ENCODE measurements at places on chromosomes 4 and X.
A peak's percentile ranks its signal among the peaks of the same experiment; 100 is the strongest.

- no peak for DNase-seq
Measured at GRCh38 chr4:166658585-166658984, 575.7 kb downstream of the SPOCK3 start.

DNA sequence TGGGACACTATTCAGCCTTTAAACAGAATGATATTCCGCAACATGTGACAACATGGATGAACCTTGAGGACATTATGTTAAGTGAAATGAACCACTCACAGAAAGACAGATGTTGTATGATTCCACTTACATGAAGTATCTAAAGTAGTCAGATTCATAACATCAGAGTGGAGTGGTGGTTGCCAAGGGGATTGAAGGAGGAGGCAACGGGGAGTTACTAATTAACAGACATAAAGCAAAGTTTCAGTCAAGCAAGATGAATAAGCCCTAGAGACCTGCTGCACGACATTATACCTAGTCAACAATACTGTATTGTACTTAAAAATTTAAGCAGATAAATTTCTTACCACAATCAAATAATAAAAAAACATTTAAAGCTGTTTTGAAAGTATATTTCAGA is 105.0 kb upstream of the NR0B1 start:
- DNase-seq = no peak

DNA sequence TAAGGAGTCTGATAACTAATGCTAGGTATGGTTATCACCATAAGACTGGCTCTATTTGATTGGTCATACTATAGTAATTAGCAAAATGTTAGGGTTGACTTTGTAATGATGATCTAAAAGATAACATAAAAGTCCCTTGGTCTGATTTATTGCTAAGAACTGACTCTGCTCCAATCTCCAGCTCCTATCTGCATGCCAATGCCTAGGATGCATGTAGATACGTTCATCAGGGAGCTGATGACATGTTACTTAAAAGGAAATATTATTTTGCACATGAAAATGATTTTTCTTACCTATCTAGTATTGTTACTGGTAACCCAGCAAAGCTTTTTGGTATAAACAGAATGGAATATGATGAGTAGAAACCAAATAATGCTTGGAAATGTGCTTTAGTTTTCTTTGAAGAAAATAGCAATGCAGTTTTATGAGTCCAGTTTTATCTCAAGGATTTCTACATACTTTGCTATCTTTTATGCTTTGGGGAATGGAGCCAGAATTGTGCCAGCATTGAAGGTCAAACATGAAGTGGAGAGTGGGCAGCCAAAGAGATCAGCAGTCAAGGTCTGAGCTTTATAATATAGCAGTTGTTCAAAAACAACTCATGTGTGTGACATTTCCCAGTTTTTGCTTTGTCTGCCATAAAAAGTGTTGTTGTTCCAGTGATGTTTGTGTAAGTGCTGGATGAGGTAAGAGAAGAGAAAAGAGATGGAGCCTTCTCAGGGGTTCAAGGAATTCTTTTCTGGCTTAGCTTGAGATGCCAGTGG is 121.0 kb downstream of the ARHGAP24 start:
- no peak for DNase-seq

GRCh38 chrX:40922307-40922706 is 162.9 kb upstream of the USP9X start:
- DNase-seq = no peak

DNA sequence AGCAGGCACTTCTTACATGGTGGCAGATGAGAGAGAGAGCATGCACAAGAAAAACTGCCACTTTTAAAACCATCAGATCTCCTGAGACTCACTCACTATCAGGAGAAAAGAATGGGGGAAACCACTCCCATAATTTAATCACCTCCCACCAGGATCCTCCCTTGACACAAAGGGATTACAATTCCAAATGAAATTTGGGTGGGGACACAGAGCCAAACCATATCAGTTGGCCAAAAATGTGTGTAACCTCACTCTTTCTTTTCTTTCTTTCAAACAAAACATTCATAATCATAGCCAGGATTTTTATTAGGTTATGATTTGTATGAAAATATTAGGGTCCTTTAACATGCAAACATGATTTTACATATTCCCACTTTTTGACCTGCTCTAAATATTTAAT is 222.1 kb downstream of the PCDH18 start:
- DNase-seq = no peak

GRCh38 chr4:94332983-94333590 is 9.5 kb downstream of the HPGDS start:
- no peak for DNase-seq

GRCh38 chr4:41466249-41466648 is 71.7 kb upstream of the LIMCH1 start:
- DNase-seq = no peak

DNA sequence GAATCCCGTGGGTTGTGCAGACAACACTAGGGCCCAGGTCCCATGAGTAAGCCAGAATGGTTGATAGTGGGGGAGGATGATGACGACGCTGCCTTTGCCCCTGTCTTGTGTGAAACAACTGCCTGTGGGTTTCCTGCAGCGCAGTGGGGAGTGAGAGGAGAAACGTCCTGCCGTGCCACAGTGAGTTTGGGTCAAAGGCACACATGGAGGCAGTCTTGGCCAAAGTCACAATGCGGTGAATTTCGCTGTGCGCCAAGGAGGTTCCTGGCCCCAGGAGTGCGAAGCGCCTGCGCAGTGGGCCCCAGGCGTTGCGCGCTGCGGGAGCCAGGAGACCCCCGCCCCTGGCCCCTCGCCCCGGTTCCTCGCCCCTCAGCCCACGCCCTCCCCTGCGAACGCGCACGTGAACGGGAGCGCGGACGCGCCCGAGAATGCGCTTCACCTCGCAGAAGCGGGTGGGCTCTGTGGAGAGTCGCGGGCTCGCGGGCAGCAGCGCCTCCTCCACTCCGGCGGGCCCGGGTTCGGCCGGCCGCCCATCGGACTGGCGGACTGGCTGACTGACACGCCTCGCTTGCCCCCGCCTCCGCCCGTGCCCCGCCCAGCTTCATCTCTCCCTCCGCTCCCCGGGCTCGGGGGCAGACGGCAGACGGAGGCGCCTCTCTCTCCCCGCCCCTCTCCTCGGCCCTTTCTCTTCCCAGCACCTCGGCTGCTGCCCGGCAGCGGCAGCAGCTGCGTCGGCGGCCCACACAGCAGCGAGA is at the start of gene NUDT10:
TSS of gene NUDT10 (plus strand) at position 635 of the 755 bp plus-strand sequence. CDS start 144 bp downstream, outside the sequence.
- DNase-seq = peak; percentile 36

GRCh38 chrX:119693996-119694451 is 1.1 kb upstream of the SEPTIN6 start:
- DNase-seq = no peak

- DNase-seq = no peak
Measured at GRCh38 chr4:71261001-71261400, 77.8 kb upstream of the SLC4A4 start.

DNA sequence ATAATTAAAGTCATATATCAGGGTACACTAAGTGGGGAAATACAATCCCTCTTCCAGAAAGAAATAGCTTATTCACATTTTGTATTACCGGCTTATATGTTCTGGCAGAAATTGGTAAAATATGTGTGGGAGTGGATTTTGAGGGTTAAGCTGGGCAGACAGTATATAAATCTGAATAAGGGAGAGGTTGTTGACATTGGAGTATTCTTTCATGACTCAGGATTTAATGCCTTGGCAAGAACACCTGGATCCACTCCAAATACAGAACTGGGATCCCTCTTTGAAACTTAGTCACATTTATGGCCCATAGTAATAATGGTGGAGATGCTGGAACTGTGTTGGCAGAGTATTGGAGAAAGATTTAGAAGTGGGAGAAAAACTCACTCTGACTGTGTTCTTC is 54.3 kb upstream of the TET2 start:
- DNase-seq = no peak

DNA sequence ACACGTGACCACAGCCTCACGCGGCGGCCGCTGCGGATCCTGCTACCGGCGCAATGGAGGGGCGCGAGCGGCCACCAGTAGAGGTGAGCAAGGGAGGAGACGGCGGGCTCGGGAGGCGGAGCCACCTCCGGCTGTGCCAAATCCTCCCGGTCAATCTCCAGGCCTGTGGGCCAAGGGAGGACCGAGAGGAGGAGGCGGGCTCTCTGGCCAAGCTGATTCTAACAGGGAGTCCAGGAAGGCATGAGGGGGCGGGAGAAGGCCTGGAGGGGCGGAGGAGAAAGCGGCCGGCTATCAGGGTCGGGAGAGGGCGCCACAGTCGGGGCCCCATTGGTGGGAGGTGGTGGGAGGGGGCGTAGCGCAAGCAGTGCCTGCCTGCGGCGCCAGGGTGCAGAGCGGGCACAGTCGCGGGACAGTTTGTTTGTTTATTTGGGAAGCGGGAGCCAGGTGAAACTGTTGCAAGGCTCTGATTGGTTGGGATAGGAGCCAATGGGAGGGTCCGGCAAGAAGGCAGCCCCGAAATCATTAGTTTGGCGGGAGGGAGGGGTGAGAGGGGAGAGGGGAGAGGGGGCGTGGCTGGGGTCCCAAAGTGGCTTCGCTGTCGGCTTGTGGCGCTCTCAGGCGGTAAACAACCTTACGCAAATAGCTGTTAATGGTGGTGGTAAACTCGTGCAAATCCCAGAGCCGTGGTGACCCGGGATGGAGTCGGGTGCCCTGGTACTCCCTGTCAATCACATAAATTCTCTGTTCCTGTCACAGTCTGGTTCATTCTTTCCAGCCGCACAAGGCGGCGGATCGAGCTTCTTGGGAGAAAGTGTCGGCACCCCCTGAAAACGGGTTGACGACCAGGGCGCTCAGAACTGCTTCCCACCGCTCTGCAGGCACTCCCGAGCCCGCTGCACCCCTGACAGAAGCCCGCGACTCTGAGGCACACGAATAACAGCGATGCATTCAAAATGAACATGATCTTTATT is at the start of gene IRS4:
TSS of gene IRS4 (minus strand) at position 55 of the 971 bp plus-strand sequence.
- peak; percentile 46 for DNase-seq

DNA sequence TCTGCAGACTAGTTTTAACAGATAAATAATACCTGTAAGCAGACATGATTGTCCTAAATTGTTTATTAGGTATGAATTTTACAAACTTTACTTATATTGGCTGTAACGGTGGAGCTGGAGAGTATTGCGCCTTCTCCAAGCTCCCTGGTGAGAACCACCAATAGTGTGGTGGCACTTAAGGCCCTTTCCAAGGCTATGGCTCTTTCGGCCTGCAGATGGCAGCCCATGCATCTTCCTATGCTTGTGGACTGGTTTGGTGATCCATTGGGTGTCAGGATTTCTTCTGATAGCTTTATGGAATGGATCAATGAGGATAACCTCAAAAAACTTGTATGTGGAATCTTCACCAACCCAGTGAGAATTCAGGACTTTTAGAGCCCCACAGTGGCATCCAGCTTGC is 7.8 kb downstream of the LARP1B start:
- no peak for DNase-seq

DNA sequence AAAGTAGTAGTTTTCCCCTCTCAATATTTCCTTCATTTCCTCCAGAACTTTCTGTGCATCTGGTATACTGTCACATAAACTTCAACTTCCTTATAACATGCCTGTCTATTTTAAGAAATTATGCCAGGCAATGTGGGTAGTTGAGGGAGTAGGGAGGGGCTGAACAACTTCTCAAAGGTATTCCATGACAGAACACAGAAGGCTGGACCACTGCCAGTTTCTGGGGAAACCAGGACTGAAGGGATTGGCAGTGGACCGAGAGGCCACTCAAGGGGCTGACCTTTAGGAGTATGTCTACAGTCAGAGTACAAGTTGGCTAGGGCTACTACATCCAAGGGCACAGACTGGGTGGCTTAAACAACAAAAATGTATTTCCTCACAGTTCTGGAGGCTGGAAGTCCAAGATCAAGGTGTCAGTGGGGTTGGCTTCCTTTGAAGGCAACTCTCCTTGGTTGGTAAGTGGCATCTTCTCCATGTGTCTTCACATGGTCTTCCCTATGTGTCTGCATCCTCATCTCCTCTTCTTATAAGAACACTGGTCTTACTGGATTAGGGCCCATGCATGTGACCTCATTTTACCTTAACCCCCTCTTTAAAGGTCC is 6.9 kb downstream of the SH3RF1 start:
- DNase-seq = no peak

GRCh38 chrX:44953734-44954502 is 80.9 kb downstream of the KDM6A start:
- DNase-seq = no peak

GRCh38 chrX:10017872-10018271 is 50.7 kb downstream of the CLDN34 start:
- no peak for DNase-seq

DNA sequence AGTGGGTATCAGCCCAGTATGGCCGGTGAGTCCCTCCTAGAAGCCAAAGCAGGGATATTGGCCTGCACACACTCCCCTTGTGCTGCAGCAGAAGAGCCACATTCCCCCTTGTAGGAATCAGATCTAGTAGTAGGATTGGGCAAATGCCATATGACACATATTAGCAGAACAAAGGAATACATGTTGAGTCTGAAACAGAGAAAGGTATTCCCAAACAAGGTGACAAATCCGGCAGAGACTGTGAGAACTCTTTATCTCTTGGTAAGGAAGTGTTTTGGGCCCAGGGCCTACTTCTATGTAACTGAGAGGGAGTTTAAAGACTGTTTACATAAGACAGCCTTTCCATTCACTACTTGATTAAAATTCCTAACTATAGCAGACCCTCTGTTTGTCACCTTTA is 1382.0 kb downstream of the FAM133A start:
- DNase-seq = no peak

GRCh38 chr4:113537628-113538027 is 223.9 kb downstream of the CAMK2D start:
- no peak for DNase-seq

DNA sequence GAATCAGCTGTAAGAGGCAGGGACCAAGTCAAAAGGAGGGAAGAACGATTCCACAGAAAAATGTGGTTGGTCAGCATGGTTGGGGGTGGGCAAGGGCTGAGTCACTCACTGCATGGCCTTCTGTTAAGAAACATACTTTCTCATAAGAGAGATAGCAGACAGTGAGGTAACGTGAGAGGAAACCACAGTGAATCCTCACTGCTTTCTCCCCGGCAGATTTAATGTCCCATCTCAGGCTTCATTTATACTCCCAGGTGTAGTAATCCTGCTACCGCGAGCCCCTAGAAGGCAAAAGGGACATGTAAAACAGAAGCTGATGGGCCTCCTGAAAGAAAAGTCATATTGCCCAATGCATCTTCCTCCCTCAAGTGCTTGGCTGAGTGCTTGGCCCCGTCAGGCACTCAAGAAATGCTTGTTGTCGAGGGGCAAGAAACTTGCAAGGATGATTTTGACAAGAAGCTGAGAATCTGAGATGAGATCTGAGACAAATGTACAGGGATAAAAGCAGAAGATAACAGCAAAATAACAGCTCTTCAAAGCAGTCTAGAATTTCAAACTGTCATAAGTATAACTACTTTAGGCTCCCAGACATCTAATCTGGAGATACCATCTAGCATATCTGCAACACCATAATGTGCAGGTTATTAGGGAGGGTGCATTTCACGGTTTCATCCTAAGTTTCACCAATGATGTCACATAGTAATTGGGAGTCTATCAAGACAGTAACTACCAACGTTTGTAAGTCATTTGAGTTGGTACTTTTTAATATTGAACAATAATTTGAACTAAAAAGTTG is 40.2 kb downstream of the SH3KBP1 start:
- DNase-seq = no peak

DNA sequence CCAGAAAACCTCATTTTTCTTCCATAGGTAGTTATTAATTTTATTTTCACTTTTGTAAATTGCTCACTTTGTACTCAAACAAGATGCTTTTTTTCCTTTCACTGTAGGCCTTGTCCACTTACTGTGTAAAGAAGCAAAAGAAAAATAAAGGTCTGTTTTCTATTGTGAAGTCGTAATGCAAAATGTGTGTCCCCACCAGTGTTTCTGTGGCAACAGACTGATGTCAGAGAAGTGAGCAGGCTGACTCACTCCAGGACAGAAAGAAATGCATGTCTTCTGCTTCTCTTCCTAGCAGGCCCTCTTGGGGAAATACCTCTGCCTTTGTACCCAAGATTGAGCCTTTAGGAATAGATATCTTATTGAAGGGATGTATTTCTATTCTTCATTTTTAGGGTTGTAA is 30.3 kb downstream of the INPP4B start:
- no peak for DNase-seq
